ENCODE measurements at places on chromosomes 5 and 9. TPM values are rescaled to one million over a fixed set of nuclear protein-coding genes. Genes with fewer than 3 reads are reported as not detected.

CDH6 gene
- 0.23 TPM for total RNA-seq

DAB2 gene
- 8.4 TPM for total RNA-seq

PKD2L2 gene
- total RNA-seq: not detected

PMPCA gene
- total RNA-seq: 88.2 TPM

INSL4 gene
- total RNA-seq: not detected

CCDC192 gene
- total RNA-seq: 1.3 TPM

NEUROG1 gene
- total RNA-seq: not detected

SPAAR gene
- not detected for total RNA-seq

HARS2 gene
- 21.6 TPM for total RNA-seq

Measured in GM23338 (cell line).